ENCODE measurements at places on chromosomes 3 and 15.

- no peak for DNase-seq
Observed at GRCh38 chr15:31309893-31310606, 16.6 kb upstream of the KLF13 start.

DNA sequence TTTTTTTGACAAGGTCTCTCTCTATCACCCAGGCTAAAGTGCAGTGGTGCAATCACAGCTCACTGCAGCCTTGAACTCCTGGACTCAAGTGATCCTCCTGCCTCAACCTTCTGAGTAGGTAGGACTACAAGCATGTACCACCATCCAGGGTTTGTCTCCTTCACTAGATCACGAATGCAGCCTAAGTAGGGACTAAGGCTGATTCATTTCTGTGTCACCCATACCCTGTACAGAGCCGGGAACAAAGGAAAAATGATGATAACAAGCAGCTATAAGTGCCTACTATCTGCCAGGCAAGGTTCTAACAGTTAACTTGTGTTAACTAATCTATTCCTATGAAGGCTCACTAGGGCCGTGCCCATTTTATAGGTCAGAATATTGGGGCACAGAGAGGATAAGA is 7.0 kb downstream of the TMEM40 start:
- no peak for DNase-seq

GRCh38 chr3:141346418-141346817 is 21.9 kb upstream of the ZBTB38 start:
- DNase-seq: no peak

DNA sequence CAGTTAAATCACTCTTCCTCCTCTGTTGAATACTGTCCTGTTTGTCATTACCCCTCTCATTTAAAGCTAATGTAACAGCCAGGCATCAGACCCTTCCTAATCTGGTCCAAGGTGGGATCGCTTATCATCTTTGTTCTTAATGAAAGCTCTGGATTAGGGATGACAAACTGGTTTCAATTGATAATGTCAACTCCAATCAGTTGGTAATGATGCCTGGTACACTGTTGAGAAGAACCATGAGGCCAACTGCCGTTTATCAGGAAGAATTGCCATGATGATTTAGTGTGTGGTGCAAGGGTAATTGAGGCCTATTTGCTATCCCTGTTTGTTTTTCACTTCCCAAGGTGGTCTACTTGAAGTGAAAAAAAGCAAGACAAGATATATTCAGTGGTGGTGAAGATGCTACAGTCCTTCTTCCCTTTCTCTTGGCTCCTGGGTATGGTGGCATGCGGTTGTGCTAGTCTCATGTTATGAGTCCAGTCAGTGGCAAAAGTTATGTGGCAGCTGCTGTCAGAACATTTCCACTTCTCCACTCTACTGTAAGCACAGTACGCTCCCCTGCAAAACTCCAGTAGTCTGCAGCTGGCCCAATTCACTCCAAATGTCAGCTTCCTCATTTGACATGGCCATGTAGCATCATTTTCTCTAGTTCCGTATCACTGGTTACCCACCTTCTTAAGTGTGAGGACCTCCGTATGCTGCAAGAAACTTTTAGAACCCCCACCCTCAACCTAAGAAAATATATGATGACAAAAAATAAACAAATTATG is 72.5 kb downstream of the MORC1 start:
- DNase-seq: no peak

- no peak for DNase-seq
Observed at GRCh38 chr3:33751336-33751735, 33.3 kb upstream of the CLASP2 start.

- no peak for DNase-seq
Observed at GRCh38 chr3:52774901-52775864, 2.2 kb upstream of the ITIH1 start.

- no peak for DNase-seq
Observed at GRCh38 chr3:106364477-106364876, 495.7 kb upstream of the CBLB start.

- DNase-seq: no peak
Observed at GRCh38 chr3:194271460-194272035, 79.6 kb downstream of the CPN2 start.

- DNase-seq: no peak
Observed at GRCh38 chr15:89695198-89695597, 4.6 kb downstream of the WDR93 start.

DNA sequence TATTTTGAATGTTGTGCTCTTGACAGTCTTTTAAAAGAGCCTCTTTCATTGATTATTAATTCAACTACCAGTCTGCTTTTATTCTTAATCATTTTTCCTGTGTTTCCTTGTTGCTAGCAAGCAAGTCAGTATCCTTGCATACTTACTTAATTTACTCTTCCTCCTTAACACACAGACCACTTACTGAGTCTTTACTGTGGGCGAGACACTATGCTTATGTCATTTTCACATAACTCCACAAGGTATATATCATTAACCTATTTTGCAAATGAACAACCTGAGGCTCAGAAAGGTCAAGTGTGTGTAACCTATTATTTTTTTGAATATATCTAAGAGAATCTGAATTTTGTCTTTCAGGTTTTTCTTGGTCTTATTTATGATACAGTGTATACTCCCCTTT is 130.9 kb downstream of the WDR76 start:
- DNase-seq: no peak

DNA sequence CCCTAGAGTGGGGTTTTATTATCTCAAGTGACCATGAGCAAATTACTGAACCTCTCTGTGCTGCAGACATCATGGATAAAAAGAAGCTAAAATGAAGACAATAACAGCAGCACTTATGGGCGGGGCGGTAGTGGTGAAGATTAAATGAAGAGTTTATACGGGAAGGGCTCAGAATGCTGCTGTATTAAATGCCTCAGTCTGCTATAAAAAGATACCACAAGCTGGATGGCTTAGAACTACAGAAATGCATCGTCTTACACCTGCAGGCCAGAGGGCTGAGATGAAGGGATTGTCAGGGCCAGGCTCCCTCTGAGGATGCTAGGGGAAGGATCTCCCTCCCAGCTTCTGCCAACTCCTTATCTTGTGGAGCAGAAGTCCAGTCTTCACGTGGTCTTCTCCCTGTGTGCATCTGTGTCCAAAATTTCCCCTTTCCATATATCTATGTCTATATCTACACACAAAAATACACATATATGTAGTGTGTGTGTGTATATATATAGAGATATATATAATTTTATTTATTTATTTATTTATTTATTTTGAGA is 2.9 kb downstream of the ALG1L2 start:
- DNase-seq: no peak

GRCh38 chr3:96101006-96101560 is 713.3 kb upstream of the EPHA6 start:
- no peak for DNase-seq

DNA sequence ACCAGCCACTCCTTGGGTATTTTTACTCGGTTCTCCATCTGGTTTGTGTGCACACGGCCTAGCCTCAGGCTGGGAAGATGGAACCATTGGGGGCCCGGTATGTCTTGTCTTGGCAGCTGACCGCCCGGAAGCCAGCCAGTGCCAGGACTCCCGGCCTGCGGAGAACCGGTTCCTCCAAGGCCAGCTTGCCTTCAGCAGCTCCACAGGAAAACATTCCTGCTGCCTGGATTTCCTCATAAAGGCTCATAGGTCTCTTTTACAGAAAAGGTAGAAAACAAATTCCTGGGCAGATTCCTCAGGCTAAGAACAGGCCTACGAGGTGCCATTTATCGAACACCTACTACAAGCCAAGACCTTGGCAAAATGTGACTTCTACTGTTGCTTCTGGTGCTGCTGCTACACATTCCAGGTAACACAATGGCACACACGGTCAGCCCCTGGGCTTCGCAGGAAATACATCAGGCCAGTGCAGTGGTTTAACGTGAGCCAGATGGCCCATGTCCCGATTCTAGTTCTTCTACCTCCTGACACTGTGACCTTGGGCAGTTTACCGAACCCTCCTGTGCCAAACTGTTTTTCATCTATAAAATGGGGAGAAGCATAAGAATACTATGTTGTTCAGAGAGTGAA is 141.8 kb downstream of the OPA1 start:
- no peak for DNase-seq

DNA sequence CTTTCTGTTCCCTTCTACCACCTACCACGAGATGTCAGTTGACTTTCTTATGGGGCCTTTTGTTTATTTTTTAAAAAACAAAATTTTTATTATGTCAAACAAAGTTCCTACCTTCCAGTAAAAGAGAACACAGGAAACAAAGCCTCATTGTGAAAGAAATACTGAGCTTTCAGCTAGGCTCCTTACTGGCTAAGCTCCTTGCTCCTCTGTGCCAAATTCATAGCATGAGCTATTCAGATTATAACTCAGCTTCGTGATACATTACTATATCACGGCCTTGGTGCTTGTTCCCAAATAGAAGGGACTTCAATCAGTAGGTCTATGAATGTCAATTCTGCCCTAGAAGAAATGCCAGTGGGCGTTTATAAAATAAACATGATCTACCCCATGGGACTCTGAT is 145.8 kb upstream of the CHRM5 start:
- DNase-seq: no peak

DNA sequence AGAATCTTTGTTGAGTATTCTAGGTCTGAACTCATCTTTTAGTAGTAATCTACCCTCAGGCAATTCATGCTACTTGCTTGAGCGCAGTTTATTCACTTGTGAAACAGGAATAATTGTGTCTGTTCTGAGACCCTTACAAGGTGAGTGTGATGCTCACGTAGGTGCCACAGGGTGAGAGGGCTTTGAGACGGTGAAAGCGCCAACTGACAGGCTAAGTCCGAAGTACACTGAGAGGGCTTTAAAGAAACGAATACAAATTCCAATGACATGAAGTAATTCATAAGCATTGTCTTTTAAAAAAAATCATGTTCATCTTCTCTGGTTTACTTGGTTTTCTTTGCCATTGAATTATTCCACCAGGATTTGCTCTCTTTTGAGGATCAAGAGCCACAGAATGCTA is 393.7 kb upstream of the RGMA start:
- DNase-seq: no peak

DNA sequence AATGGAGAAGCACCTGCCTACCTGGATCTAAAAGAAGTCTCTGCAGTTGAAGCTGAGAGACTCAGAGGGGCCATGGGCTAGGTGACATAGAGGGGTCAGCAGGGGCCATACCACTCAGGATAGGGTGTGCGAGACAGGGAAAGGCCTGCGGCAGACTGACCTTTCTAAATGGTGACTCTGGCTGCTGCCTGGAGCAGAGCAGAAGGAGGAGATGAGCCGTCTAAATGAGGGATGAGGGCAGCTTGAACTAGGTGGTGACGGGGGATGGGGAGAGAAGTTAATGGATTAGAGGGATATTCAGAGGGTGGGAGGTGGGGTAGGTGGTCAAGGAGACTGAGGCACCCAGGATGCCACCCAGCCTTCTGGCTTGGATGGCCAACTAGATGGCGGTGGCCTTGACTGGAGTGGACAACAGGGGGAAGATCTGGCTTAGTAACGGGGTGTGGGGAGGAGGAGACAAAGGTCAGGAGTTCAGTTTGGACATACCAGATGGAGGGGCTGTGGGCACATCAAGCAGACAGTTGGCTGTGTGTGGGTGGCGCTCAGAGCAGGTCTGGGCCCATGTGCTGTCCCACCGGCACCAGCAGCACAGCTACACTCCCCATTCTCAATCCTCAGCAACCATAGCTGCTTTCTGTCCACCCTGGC is 3.2 kb upstream of the ITIH1 start:
- no peak for DNase-seq

GRCh38 chr15:65641768-65642475 is 20.2 kb downstream of the SLC24A1 start:
- no peak for DNase-seq

DNA sequence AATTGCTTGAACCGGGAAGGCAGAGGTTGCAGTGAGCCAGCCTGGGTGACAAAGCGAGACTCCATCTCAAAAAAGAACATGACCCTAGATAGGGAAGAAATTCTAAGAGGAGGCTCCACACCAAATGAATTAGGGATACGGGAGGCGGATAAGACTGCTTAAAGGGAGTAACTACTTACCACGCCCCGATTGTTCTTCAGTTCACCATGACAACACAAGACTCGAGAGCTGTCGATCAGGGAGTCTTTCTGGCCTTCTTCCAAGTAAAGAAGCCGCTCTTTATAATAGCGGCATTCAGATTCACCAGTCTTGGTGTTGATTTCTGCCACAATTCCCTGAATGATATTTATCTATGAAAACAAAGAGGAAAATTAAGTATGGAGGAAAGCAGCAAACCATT is 53.9 kb upstream of the TASOR start:
- no peak for DNase-seq

DNA sequence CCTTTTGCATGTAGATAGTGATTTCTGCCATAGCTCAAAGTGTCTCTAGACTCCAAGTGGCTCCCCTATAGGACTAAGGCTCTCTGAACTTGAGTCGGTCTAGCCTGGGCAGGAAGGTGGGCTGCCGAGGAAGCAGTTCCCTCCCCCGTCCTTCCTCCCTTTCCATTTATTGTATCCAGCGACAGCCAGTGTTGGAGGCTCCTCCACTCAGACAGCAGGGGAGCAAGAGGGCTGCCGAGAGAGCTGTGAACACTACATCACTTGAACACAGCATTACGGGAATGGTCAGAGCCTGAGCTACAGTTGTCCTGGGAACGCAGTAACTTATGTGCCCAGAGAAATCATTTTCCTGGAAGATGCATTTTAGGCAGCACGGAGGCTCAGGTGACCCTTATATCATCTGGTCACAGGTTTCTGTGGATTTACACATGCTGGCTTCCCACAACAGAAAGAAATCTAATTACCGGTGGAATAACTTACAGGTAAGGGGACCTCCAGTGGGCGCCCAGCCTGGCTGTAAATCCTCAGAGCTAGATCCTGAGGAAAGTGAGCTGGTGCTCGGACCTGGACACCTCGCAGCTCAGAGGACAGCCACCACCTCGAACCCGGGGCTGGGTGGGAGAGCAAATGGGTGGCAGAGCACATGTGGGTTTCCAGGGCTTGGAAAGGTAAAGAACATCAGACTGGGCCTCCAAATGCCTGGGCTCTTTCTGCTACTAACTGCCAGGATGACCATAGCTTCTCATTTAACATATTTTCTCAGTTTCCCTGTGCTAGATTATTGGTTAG is 197.1 kb downstream of the UACA start:
- DNase-seq: no peak

- no peak for DNase-seq
Observed at GRCh38 chr3:4908433-4909156, 70.6 kb upstream of the BHLHE40 start.

GRCh38 chr3:23202203-23202920 is 765 bp upstream of the UBE2E2 start:
- DNase-seq: no peak

GRCh38 chr3:59605318-59605717 is 555.5 kb upstream of the CFAP20DC start:
- no peak for DNase-seq

- peak; percentile 17 for DNase-seq
Observed at GRCh38 chr3:29065211-29065785, 215.6 kb upstream of the RBMS3 start.

GRCh38 chr15:70059476-70060213 is 38.1 kb downstream of the TLE3 start:
- DNase-seq: no peak

DNA sequence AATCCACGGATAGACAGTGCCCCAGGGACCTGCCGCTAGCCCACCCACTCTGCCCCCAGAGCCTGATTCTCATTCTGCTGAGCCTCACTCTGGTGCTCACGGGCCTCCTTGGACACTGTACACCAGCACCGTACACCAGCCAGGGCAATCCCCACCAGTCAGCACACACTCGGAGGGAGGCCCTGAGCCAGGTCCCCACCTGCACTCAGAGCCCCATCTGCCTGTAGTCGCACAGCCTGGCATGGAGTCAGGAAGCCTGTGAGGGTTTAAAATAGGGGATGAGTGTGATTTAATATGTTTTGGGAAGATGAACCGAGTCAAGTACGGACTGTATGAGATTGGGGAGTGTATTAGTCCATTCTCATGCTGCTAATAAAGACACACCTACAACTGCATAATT is 223.0 kb downstream of the SLCO3A1 start:
- no peak for DNase-seq
